ENCODE measurements at places on chromosomes 1 and 21.

DNA sequence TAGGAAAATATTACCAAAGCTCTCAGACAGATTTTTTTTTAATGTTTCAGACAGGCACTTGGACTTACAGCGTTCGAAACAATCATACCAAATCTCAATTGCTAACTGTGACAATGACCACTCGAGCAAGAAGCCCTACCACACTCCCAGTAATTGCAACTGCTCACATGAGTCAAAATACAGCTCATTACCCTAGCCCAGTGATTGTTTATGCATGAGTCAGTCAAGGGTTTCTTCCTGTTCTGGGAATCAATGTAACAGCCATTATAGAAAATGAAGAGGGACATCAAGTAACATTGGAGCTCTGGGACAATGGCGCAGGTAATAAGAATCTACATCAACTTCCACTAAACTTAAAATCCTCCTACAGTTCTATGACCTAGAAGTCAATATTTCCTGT, 56.1 kb upstream of the SH3GLB1 start:
- DNase-seq = no peak

DNA sequence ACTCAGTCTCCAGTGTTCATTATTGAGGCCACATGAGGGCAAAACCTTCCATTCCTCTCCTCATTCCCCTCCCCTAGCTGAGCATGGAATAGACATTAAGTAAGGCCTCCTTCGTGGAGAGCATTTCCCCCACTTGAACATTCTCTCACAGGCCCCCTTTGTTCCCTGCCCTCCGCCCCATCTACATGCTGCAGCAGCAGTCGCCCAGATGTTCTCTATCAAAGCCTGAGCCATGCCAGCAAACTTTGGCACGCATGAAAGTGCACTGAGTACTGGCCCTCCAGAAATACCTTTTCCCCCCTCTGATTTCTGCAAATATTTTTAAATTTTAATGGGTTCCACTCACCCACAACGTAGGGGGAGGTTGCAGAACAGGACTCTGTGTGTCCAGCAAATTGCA, 20.9 kb upstream of the GORAB start:
- DNase-seq = no peak

- no peak for DNase-seq
Observed at GRCh38 chr1:108200687-108201051, 526 bp upstream of the SLC25A24 start.

- no peak for DNase-seq
Observed at GRCh38 chr1:21568809-21569385, 59.7 kb downstream of the ALPL start.

GRCh38 chr1:9696793-9697192, 45.3 kb downstream of the PIK3CD start:
- no peak for DNase-seq

- no peak for DNase-seq
Observed at GRCh38 chr1:213658457-213658856, 329.3 kb upstream of the PROX1 start.

GRCh38 chr1:214086945-214087344, 99.2 kb downstream of the PROX1 start:
- DNase-seq = no peak

DNA sequence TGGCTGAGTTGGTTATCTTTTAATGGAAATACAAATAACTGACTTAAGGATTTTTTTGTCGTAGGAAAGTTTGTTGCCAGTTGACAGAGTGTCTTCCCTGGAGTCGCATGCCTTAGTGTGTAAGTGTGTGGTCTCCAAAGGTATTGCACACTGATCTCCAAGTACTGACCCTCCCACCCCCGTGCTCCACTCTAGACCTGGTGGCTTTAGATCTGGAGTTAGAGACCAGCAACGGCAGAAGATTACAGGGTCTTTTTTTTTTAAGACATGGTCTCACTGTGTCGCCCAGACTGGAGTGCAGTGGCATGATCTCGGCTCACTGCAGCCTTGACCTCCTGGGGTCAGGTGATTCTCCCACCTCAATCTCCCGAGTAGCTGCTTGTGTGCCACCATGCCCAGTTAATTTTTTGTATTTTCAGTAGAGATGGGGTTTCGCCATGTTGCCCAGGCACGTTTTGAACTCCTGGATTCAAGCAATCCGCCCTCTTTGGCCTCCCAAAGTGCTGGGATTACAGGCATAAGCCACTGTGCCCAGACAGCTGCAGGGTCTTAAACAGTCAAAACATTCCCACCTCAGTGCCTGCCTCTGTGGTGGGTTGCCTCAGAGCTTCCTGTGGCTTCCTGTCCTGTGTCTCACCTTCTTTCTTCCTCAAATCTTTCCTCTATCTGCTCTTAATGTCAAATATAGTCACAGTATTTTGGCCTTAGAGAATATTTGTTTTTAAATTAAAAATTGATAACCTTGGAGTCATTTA, 6.9 kb downstream of the TRAPPC10 start:
- no peak for DNase-seq

GRCh38 chr21:34907461-34908418, 141.4 kb downstream of the RUNX1 start:
- no peak for DNase-seq

- DNase-seq = no peak
Observed at GRCh38 chr1:119488216-119488615, 18.8 kb upstream of the HSD3B1 start.

GRCh38 chr1:149934356-149934755, 2.3 kb downstream of the MTMR11 start:
- no peak for DNase-seq

GRCh38 chr1:17837233-17838030, 82.3 kb downstream of the ACTL8 start:
- no peak for DNase-seq

DNA sequence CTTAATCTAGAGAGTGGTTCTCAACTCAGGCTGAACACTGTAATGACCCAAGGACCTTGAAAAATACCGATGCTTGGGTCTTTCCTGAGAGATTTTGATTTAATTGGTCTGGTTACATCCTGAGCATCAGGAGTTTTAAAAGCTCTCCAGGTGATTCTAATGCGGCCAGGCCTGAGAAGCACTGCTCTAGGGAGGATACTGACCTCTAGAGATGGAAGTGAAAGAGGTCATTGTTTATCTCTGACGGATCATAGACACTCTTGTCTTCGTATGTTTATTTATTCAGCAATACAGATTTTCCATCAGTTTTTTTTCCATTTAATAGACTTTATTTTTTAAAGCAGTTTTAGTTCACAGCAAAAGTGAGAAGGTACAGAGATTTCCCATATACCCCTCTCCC, 54.5 kb upstream of the IGSF5 start:
- DNase-seq = no peak

- no peak for DNase-seq
Observed at GRCh38 chr1:33137800-33138199, 44.0 kb downstream of the TRIM62 start.

- DNase-seq = no peak
Observed at GRCh38 chr1:48761986-48762385, 14.7 kb downstream of the BEND5 start.

GRCh38 chr1:204545202-204545601, 29.0 kb downstream of the MDM4 start:
- no peak for DNase-seq

GRCh38 chr1:36717431-36717830, 234.7 kb upstream of the CSF3R start:
- DNase-seq = no peak

DNA sequence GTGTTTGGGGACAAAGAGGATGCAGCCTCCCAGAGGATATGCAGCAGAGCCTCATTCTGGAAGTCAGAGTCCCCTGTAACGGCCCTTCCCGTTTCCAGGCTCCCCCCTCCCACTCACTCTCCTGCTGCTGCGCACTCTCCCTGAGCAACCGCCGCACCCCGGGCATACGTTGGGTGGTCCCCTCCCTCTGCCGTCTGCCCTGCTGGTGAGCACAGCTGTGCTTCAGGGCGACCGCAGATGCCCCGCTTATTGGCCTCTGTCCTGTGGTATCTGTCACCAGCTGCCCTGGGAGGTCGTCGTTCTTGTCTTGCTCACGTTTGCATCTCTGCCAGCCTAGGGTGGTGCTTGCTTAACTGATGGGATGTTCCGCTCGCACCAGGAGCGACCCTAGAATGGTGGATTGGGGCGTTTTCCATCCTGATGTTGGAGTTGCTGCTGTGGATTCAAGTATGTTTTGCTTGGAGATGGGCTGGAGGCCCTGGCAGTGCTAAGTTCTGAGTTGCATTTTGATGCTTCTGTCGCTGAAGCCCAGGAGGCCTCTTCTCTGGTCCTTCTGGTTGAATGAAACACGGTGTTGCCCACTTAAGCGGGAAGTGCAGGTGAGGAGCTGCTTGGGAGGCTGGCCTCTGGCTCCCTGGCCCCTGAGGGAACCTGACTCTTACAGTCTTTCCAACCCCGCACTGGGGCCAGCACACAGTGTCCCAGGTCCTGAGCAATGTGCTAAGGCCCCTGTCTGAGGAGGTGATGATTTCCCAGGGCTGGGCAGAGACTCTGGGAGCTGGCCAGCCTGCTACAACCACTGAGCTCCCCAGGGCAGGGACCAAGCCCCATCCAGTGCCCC, 3.2 kb downstream of the TMEM201 start:
- no peak for DNase-seq

GRCh38 chr1:45014321-45015028, 2.4 kb downstream of the UROD start:
- peak; percentile 60 for DNase-seq

- no peak for DNase-seq
Observed at GRCh38 chr1:206526064-206526911, 19.0 kb downstream of the RASSF5 start.

DNA sequence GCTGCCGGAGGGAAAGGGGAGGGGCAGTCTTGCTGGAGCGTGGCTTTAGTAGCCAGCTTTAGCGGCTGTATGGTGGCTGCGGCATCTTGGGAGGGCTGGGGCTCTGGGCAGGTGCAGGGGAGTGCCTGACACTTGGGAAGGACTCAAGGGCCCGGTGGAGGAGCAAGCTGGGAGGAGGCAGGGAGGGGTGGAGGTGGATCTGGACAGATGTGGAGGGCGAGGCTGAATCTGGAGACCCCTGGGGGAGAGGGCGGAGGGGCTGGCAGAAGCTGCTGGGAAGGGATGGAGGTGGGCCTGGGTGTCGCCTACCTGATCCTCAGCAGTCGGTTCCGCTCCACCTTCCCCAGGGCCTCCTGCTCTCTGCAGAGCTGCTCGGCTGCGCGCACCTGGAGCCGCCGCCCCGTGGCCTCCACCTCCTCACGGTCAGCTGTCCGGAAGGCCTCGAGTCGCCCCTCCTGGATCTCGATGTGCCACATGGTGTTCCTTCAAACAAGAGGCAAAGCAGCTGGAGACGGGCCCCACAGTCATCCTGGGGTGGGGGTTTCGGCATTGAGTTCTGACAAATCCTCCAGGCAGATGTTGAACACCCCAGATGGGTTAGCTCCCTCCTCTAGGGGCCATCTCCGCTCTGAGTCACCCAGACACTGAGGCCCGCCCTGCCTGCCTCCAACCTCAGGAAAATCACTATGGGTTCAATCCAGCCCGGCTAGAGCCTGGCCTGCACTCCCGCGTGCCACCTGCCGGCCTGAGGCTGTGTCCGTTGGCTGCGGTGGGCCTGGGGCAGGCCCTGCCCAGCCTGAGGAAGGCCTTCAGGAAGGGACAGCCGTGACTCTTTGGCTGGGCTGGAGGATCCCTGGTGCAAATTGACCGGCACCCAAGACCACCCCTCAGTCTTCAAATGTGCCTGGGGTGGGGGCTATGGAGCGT, 29.6 kb downstream of the CFAP74 start:
- no peak for DNase-seq

GRCh38 chr1:14738235-14738634, 139.8 kb downstream of the KAZN start:
- no peak for DNase-seq

DNA sequence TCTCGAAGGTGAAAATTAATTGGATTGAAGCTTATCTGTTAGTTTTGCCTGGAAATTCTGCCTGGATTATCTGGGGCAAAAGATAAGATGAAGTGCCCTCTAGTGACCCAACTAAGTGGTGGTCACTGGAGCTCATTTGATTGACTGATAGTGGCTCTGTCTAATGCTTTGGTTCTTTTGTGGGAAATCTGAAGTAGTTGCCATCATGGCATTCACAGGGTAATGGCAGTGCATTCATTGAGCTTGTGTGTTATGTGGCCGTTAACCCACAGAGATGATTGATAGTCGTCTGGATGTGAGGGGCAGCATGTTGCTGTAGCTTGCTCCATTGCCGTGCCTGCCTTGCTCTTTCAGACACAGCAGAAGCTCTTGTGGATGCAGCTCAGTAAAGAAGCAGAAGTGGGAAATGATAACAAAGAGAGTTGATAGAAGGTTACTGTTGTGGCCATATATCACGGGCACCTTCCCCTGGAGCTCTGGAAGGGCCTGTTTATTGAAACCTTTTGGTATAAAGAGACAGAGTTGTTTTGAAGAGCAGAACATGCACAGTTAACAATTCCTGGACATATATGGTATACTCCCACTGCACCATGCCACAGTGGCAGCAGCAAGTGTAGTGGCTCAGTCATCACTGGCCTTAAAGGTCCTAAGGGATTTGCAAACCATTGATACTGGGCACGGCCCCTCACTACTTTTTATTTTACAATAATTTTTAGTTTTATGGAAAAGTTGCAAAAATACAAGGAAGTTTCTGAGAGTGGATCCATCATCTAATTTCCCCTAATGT, 42.0 kb downstream of the CXADR start:
- DNase-seq = no peak

DNA sequence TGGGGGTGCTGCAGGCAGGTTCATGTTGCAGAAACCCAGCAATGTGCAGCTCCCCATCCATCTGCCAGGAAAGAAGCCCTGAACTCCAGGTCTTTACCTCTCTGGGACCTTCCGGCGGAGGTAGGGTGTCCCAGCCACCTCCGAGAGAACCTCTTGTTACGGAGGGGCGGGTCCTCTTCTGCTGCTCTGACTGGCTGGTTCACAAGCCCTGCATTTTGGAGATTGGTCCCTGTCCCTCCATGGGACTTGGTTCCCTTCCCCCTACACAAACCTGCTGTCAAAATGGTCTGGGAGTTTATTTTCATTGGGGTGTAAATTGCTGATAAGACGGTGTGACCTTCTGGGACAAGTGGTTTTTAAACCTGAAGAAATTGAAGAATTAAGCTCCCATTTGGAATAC, 8.0 kb upstream of the CELSR2 start:
- DNase-seq = no peak

- DNase-seq = no peak
Observed at GRCh38 chr1:26790551-26790953, 2.8 kb downstream of the PIGV start.

- no peak for DNase-seq
Observed at GRCh38 chr1:28933277-28933676, 18.9 kb downstream of the EPB41 start.

GRCh38 chr21:44925378-44925755, 4.7 kb upstream of the ITGB2 start:
- DNase-seq = no peak

GRCh38 chr1:243438815-243439214, 183.0 kb downstream of the SDCCAG8 start:
- DNase-seq = no peak

GRCh38 chr1:110485725-110486124, 33.2 kb downstream of the KCNA10 start:
- no peak for DNase-seq

- no peak for DNase-seq
Observed at GRCh38 chr1:224348137-224348536, 8.5 kb upstream of the CNIH4 start.

GRCh38 chr1:184051485-184052193, at the start of gene TSEN15:
TSS of gene TSEN15 (plus strand) at chr1:184051730. CDS start at chr1:184051756, 26 bp downstream.
- DNase-seq = peak; percentile 41

GRCh38 chr1:152188673-152189591, 29.9 kb upstream of the RPTN start:
- peak; percentile 53 for DNase-seq

- DNase-seq = no peak
Observed at GRCh38 chr1:67441183-67441582, 11.0 kb upstream of the SERBP1 start.

All from stimulated activated CD4-positive, alpha-beta T cell treated with anti-CD3 and anti-CD28 coated beads, Interleukin-1b, Interleukin-23, amount 100 ng/mL, for 1 hour (primary cell).